ENCODE measurements at places on chromosomes 2 and 18.

DNA sequence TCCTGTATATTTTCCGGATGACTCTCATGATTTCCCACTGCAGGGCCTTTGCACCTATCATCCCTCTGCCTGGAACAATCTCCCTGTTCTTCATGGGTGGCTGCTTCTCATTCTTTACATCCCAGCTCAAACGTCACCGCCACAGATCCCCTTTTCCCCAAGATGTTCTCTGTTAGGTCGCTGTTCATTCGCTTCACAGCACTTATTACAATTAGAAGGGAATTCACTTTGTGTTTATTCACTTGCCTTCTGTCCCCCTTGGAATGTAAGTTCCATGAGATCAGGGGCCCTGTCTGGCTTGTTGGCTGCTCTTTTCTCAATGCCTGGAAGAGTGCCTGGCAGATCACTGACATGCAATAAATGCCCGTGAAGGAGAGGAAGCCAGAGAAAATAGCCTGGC, 106.7 kb downstream of the FOXI3 start:
- DNase-seq = no peak

- peak; percentile 61 for DNase-seq
Observed at GRCh38 chr2:1750933-1751766, 6.8 kb upstream of the PXDN start.

DNA sequence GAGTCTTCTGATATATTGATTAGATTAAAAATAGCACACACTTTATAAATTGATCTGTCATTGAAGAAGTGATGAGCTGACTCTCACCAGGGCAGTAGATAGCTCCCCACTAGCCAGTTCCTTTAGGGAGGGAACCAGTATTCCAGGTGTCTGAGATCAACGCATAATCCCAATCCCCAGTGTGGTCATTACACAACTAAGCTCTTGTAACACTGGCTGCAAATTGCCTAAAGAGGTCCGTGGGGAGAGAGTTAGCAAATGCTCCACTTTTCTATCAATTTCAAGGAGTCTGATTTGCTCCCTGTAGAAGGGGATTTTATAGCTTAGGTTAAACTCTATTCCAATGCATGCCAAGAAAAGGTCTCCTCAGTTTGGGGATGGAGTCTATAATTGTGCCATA, 7.7 kb downstream of the SLC14A1 start:
- DNase-seq = no peak

GRCh38 chr2:203527719-203528118, 7.4 kb downstream of the RAPH1 start:
- DNase-seq = no peak

- DNase-seq = no peak
Observed at GRCh38 chr2:217070043-217070430, 210.2 kb upstream of the TNP1 start.

DNA sequence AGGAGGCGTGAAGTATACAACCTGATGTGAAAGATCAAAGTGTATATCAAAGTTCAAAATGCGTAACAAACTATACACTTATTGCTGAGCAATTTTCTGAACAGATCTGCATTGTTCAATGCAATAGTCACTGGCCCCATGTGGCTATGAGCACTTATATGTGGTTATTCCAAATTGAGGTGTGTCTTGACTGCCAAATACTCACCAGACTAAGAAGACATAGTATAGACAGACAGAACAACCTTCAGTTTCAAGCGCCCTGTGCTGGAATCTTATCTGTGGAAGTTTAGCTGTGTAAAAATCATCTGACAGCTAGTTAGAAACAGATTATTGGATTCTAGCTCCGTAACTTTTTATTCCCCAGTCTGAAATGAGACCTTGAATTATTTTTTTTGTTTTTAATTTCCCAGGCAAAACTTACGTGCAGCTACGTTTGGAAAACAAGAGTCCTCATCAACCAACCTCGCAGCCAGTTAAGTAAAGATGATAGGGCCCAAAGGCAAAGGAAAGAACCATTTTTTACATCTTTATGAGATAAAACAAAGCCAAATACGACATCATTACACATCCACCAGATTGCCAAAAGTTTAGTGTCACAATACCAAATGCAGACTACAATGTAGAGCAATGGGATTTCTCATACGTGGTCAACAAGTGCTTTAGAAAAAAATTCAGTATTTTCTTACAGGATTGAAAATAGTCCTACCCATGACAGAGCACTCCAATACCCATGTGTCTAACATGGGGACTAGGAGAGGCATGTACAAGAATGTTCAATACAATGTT, 37.2 kb downstream of the MBOAT2 start:
- no peak for DNase-seq

GRCh38 chr2:217410681-217410960, 550.8 kb upstream of the TNP1 start:
- DNase-seq = no peak
